ENCODE measurements at places on chromosomes 6 and 20. TPM values are rescaled to one million over a fixed set of nuclear protein-coding genes. Genes with fewer than 3 reads are reported as not detected.

DNA sequence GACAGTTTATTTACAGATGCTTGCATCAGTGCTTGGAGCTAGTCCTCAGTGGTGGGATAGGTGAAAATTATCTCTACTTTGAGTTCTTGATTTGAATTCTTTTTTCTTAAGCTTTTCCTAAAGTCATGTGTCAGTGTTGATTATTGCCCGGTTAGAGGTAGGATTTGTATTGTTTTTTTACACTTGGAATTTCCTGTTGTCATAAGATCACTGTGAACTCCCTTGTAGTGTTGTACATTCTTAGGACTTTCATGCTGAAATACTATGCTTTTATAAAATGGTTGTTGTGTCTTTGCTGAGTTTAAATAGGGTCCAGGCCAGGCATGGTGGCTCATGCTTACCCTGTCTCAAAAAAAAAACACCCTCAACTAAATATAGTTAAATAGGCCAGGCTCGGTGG, 20.3 kb downstream of the ASXL1 start:
- no peak for DNase-seq

The ANKRD6 gene
- total RNA-seq, result 0.17 TPM

The NHLRC1 gene
- 1.5 TPM for total RNA-seq

The OPN5 gene
- total RNA-seq, result not detected

DNA sequence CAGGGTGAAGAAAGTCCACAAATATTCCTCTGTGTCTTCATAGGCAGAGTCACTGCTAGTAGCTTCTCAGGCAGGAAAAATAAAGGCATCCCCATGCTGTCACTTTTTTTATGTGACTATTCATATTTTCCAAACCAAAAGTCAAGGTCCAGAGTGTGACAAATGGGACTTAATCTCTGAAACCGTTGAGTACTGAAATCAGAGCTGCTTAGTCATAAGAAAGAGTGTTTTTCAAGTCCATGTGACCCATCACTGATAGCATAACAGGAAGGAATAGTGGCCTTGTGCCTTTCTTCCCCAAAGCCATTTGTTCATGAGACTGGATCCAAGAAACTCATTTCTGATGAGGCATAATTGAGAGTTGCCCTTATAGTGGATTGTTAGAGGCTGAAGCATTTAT, 210.3 kb upstream of the TSHZ2 start:
- DNase-seq, result no peak

GRCh38 chr6:10531942-10532341, 10.8 kb downstream of the GCNT2 start:
- DNase-seq, result no peak
